ENCODE measurements at places on chromosomes 3 and 15.
A peak's percentile ranks its signal among the peaks of the same experiment; 100 is the strongest.

GRCh38 chr3:5634411-5634810, 446.9 kb downstream of the EDEM1 start:
- no peak for DNase-seq

DNA sequence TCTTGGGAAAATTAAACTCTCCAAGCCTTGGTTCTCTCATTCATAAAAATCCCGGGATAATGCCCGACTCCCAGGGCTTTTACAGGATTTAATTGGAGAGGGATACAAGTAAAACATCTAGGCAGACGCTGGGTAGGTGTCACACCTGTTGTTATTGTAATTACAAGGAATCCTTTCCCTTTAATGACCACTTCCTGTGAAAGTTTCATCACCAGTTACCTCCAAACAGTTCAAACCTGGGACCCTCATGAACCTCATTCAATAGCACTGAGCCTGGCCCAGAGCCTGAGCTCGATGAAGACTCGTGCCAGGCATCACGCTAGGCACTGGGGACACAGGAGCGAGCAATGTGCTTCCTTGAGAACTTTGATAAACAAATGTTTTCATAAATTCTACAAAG, 2.1 kb upstream of the RYK start:
- no peak for DNase-seq

- DNase-seq = no peak
Observed at GRCh38 chr3:192042116-192042515, 581.2 kb downstream of the PYDC2 start.

GRCh38 chr3:127328421-127328820, 40.6 kb upstream of the PRR20G start:
- DNase-seq = no peak

GRCh38 chr3:53646723-53647122, 152.3 kb downstream of the CACNA1D start:
- DNase-seq = no peak

DNA sequence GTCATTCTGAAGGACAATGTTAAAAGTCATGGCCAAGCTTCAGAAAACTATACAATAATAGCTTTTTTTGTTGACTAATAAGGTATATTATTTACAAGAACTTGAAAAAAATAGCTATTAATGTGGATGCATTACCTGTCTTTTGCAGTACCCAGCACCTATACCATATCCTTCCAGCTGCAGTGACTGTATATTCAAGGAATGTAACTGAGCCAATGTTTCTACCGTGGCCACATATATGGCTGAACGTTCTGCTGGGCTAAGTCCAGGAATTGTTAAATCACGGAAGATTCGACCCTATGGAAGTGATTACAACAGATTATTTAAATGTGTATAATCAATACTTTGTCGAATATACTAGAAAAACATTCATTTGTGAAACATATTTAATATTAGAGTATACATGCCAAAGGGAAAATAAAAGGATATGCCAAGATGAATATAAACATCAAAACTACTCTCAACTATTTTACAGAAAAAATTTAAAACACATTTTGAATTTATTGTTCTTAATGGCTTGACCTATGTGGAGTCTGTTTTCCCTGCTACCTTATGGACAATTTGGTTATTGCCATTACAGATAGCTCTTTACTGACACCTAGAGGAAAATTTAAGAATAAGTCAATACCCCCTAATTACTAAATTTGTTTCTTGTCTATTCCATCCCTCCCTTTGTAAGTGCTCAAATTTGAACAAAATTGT, 17.6 kb downstream of the ACAD11 start:
- peak; percentile 70 for DNase-seq

GRCh38 chr3:57544181-57545125, at the start of gene DNAH12:
Gene DNAH12 (minus strand): TSS chr3:57544344. CDS start chr3:57542870, 1,474 bp downstream.
- DNase-seq = peak; percentile 74

DNA sequence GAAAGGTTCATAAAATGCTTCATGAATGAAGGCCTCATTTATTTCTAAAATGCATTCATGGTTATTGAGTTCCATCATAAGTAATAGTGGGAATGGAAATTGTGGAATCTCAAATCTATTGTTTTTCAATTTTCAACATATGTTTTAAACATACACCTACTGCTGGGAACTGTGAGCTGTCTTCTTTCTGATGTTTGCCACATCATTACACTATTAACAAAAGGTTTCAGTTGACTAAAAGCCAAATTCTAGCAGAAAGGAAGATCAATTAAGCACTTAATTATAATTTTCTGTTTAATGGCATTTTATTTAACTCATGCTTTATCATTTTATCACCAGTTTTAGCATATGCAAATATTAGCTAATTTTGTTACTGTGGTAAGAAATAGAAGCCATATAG, 13.8 kb upstream of the TBC1D23 start:
- no peak for DNase-seq

GRCh38 chr3:81816473-81817250, 55.2 kb upstream of the GBE1 start:
- DNase-seq = no peak

- no peak for DNase-seq
Observed at GRCh38 chr3:28069438-28069837, 172.0 kb upstream of the CMC1 start.

GRCh38 chr3:123872621-123873020, 11.5 kb downstream of the MYLK start:
- DNase-seq = no peak

- DNase-seq = peak; percentile 39
Observed at GRCh38 chr15:98518823-98519561, 129.3 kb upstream of the IGF1R start.

DNA sequence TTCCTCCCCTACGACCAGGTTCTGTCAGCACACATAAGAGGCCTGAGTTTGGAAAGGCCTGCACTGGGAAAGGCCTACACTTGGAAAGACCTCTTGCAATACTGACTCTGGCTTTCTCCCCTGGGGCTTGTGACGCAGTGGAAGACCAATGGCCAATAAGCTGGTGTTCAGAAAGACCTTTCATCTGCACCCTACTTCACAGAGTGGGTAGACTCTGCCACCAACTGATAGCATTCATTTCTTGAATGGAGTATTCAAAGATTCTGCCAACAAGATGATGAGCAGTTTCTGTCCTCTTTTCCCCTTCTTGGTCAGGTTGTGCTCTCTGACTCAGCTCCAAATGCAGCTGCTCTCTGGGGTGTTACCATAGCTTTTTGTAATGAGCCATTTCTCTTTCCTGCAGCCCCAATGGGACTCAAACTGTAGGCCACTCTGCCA, 48.8 kb downstream of the TIPARP start:
- no peak for DNase-seq

- DNase-seq = no peak
Observed at GRCh38 chr15:38144921-38145320, 107.7 kb upstream of the SPRED1 start.

- DNase-seq = no peak
Observed at GRCh38 chr3:83434880-83435587, 1523.8 kb upstream of the CADM2 start.

- DNase-seq = no peak
Observed at GRCh38 chr3:195004512-195005250, 266.3 kb downstream of the XXYLT1 start.

DNA sequence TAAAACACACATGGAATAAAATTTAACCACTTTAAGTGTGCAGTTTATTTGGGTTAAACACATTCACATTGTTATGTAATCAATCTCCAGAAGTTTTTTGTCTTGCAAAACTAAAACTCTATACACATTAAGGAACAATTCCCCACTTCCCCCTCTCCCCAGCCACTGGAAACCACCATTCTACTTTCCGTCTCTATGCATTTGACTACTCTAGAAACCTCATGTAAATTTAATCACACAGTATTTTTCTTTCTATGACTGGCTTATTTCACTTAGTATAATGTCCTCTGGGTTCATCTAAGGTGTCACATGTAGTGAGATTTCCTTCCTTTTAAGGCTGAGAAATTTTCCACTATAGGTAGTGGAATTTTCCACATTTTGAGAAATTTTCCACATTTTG, 568.7 kb upstream of the UBE2E2 start:
- DNase-seq = no peak

GRCh38 chr15:42373274-42373673, 14.0 kb downstream of the CAPN3 start:
- DNase-seq = no peak

- DNase-seq = peak; percentile 57
Observed at GRCh38 chr3:68878322-68878721, 54.0 kb downstream of the TAFA4 start.

- DNase-seq = no peak
Observed at GRCh38 chr3:61875976-61876671, 314.8 kb downstream of the PTPRG start.

- no peak for DNase-seq
Observed at GRCh38 chr15:62663547-62663946, 379.0 kb upstream of the TPM1 start.

DNA sequence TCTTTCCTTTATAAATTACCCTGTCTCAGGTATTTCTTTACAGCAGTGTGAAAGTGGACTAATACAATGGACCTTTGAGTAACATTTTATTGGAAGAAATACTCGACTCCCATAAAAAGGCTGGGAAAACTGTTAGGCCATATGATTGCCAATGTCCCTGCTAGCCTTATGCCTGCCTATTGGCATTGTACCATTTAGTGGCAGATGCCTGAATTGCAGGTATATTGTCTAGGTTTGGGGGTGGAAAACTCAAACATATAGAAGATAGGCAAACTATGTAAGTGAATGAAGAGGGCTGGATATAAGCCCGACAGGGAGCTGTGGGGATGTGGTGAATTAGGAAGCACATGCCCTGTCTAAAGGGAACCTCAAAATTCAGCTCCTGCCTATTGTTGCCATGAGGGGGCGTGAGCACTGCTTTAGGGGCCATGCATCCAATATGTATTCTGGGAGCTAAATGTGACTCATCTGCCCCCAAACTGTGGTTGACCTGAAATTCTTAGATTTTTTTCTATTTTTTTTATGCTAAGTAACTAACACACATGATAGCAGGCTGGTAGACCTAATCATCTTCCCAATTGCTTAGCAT, 65.2 kb upstream of the TRA2B start:
- DNase-seq = peak; percentile 42

DNA sequence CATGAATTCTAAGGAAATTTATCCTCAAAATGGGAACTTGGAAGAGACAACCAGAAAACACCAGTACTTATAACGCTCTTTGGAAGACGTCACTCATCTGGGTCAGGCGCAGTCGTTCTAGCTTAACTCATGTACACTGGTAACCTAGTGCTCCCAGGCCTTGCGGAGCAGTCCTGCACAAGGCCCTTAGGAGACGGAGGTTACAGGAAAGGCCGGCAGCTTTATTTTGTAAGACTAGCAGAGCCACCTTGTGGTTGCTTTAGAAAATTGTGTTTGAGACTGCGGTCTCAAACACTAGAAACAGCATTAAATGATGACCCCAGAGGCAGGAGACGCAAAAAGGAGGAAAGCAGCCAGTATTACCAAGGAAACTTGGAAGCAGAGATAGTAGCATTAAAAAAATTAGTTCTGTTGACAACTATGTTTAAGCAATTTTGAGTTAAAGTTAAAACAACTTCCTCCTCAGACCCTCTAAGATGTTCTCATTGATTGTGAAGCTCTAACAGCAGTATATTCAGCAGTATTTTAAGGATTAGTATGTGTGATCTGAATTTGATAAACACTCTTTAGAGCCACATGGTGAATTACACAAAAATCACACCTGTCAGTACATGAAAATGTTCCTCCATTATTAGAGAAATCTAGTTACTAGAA, 141.9 kb upstream of the C2CD4B start:
- peak; percentile 19 for DNase-seq

DNA sequence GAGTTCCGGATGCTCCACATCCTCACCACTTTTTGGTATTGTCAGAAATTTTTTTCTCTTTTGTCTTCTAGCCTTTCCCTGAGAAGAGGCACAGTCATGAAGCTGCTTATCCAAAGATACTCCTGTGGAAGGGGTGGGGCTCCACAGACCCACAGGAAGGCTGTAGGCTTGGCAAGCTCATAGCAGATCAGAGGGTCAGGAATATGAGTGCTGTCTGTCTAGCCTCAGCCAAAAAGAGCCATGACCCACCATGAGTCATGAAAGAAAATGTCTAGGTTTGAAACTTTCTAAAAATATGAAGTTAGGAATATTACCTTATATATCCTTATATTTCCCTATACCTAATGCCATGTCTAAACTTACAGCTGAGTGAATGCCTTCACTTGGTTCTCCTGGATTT, 118.2 kb upstream of the THBS1 start:
- no peak for DNase-seq
